ENCODE measurements at places on chromosomes 5 and 9.

DNA sequence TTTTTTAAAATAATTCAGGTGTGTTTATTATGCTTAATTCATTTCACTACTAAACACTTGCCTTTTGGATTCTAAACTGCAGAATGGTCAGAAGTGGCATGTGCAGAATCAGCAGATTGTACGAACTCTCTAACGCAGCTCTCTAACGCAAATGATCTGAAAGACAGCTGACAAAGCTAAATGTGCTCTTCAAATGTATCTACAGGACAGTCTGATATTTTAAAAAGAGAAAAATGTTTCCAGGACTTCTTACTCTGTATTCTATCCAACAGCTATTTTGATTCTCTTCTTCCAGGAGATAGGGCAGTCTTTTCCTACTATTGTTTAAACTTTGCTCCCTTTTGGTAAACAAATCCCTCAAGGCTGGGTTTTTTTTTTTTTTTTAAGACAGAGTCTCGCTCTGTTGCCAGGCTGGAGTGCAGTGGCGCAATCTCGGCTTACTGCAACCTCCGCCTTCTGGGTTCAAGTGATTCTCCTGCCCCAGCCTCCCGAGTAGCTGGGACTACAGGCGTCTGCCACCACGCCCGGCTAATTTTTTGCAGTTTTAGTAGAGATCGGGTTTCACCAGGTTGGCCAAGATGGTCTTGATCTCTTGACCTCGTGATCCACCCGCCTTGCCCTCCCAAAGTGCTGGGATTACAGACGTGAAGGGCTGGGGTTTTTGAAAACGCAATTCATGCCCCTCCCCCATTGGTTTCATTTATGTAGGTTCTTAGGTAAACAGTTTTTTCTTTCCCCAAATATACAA, 1.2 kb downstream of the NMRK1 start:
- DNase-seq, result no peak

- DNase-seq, result no peak
These were observed 27.5 kb downstream of the B4GALT1 start for GRCh38 chr9:33139421-33140228.

- no peak for DNase-seq
These were observed 79.3 kb downstream of the CACNA1B start for GRCh38 chr9:137956688-137957385.

- DNase-seq, result peak; percentile 63
These were observed 8.8 kb downstream of the FAM200C start for GRCh38 chr5:160390787-160391696.

GRCh38 chr5:126445502-126446174, 22.4 kb downstream of the GRAMD2B start:
- DNase-seq, result no peak

- DNase-seq, result no peak
These were observed 66.5 kb upstream of the TLX3 start for GRCh38 chr5:171242521-171242920.

- no peak for DNase-seq
These were observed 413.1 kb downstream of the KCTD16 start for GRCh38 chr5:144583541-144584449.

DNA sequence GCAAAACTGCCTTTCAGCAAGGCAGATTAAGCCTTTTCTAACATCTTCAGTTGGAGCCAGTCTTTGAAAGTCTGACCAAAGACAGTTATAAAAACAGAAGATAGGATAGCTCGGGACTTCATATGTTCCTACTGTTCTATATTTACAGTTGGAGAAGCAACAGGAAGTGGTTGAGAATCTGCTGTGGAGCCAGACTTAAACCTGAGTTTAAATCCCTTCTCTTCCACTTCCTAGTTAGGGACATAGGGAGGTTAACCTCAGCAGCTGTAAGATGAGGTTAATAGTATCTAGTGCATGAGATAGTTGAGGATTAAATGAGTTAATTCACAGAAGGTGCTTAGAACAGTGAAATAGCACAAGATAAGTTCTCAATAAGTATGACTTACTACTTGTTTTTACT, 84.5 kb upstream of the FREM1 start:
- no peak for DNase-seq

DNA sequence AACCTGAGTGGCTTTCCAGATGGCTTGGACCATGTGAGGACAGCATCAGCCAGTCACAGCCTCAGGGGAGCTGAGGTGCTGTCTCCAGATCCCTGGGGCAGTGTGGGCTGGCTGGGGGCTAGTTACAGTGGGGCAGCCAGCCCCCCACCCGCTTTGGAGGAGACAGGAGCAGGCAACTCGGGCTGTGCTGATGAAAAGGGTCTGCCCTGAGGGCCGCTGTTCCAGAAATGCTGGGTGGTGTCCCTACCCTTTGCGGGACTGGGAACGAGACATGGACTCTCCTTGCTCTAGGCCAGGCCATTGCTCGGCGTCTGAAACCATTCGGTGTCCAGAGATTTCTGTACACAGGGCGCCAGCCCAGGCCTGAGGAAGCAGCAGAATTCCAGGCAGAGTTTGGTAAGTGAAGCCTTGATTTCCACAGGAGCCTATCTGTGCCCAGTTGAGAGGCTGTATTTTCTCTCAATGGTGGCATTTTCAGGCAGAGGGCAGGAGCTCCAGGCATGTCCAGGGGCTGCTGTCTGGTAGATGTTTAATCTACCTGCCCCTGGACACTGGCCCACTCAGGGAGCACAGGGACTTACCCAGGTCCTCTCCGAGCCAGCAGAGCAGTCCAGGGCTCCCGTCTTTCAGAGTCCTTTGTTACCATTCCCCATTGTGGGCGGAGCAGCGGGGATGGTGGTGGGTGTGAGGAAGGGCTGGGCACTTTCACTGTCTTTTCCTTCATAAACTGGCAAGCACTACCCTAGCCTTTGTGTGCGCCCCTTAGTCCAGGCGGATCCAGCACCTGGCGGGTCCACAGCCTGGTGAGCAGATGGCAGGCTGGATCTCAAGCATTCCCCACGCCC, 7.2 kb downstream of the GRHPR start:
- DNase-seq, result no peak

GRCh38 chr9:35115680-35116538, at the start of gene ATOSB:
ATOSB (minus strand) TSS chr9:35115862; CDS start chr9:35108274, 7,588 bp downstream.
- peak; percentile 98 for DNase-seq

DNA sequence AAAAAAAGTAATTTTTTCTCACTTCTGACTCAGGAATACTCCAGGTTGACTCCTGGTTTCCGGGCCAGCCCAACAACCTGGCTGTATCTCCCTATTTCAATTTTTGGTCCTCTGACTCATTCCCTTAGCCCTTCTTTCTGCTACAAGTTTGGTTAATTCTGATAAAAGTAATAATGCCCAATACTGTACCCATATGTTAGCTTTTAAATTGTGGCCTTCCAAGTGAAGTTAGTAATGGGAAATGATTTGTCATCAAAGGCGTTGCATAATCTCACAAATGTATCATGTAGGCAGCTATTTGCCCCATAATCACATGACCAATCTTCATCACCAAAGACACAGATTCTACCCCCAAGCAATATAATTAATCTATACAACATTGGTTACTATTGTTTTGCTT, 31.1 kb upstream of the BNC2 start:
- DNase-seq, result no peak

- DNase-seq, result no peak
These were observed 399.6 kb downstream of the MED10 start for GRCh38 chr5:5978501-5979376.

DNA sequence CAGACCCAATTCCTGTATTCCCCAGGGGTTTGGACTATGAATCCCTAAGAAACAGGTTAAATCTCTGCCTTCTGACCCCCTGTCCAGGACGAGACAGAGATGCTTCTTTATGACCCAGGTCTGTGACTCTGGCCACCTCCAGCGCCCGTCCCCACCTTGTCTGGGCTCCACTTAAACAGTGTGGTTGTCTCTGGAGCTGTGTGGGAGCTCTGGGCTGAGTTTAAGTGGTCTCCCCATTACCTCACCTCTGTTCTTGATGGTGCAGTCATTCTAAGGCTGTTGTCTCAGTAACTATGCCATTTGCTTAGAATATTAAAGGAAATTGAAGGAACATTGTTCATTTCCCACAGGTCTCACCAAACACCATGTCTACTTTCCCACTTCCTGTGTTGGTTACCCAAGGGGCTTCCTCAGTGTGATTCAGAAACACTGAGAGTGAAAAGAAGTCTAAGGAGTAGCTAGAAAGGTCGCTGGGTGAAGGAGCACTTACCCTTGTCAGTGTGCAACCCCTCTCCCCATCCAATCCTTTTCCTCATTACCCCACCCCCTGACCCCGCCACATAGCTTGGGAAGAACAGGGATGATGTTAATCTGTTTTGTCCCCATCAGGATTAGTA, 127.8 kb upstream of the CKMT2 start:
- no peak for DNase-seq

DNA sequence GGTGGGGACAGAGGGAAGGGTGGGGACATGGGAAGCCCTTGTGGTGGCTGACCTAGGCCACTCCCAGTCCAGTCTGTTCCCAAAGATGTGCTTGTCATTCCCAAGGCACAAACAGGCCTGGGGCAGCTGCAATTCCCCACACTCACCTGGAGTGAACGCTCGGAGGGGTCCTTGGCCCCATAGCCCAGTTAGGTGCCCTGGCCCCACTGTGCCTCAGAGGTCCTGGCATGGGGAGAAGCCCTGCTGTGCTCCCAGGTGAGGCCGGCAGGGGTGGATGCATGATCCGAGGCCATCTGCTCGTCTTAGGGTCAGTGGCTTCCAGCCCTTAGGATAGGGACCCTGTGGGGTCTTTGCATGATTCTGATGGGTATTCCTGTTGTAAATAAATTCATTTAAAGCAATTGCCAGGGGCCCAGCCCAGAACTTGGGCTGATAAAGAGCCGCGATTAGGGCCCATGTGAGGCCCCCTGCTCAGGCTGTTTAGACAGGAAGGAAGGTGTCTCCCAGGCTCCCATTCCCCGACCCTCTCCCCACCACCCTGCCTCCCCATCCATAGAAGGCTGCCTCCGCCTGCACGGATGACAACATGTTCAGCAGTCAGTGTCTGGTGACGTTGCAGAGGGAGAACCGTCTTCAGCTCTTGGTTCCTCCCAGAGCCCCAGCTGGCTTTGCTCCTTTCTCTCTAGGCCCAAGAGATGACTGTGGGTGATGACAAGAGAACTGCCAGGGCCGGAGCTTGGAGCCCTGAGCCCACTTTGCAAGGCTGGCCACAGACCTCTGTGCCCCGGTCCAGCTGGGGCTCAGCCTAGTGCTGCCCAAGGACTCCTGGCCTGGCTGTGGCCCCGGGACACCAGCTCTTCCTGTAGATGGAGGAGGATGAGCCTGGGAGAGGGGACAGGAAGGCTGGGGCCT, 28.4 kb upstream of the IRX4 start:
- DNase-seq, result no peak

- DNase-seq, result no peak
These were observed 421.6 kb upstream of the SGCD start for GRCh38 chr5:155905364-155905763.

- DNase-seq, result no peak
These were observed 1434.7 kb upstream of the WWC1 start for GRCh38 chr5:166856791-166857190.

GRCh38 chr5:161078793-161079192, 226.8 kb upstream of the ATP10B start:
- no peak for DNase-seq

GRCh38 chr5:161799316-161799715, 48.6 kb upstream of the GABRA1 start:
- no peak for DNase-seq

DNA sequence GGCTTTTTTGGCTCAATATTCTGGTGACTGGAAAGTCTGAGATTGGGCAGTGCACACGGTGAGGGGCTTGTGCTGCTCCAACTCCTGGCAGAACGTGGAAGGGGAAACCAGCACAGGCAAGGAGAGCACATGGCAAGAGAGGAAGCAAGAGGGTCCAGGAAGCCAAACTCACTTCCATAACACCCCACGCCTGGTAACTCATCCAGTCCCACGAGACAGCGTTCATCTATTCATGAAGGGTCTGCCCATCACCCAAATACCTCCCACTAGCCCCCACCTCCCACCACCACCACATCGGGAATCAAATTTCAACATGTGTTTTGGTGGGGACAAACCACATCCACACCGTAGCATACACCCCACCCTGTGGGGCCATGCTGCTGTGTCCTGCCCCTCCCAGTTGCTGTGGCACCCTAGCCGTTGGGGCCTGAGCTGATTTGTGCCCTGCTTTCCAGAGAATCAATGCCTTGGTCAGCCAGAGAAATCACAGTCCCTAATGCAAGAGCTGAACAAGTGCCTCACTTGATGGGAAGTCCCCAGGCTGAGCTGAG, 27.3 kb downstream of the PROP1 start:
- DNase-seq, result no peak

GRCh38 chr9:3793363-3793762, 267.6 kb upstream of the RFX3 start:
- DNase-seq, result no peak

DNA sequence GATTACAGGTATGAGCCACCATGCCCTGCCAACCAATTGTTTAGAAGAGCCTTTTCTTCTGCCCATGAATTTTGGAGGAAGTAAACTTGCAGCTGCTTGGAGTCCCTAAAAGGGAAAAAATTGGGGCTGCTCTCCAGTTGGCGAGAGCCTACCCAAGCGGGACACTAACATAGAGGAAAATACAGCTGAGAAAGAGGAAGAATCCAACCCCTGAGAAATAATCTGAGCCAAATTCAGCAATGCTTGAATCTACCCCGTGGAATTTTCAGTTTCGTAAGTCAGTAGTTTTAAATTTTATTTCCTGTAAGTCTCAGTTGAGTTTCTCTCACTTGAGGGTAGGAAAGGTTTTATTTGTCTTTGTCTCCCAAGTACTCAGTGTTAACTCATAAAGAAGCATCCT, 30.4 kb upstream of the UBTD2 start:
- no peak for DNase-seq

DNA sequence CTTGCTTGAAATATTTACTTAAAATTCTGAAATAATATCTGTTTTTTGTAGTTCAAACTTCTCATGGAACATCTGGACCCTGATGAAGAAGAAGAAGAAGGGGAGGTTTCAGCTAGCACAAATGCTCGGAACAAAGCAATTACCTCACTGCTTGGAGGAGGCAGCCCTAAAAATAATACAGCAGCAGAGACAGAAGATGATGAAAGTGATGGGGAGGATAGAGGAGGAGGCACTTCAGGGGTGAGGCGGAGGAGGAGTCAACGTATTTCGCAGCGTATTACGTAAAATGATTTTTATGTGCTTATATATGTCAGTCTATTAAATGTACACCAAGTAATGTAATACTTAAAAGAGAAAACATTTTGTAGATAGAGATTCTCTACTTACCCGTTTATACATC, 185.4 kb downstream of the CPLANE1 start:
- DNase-seq, result no peak

DNA sequence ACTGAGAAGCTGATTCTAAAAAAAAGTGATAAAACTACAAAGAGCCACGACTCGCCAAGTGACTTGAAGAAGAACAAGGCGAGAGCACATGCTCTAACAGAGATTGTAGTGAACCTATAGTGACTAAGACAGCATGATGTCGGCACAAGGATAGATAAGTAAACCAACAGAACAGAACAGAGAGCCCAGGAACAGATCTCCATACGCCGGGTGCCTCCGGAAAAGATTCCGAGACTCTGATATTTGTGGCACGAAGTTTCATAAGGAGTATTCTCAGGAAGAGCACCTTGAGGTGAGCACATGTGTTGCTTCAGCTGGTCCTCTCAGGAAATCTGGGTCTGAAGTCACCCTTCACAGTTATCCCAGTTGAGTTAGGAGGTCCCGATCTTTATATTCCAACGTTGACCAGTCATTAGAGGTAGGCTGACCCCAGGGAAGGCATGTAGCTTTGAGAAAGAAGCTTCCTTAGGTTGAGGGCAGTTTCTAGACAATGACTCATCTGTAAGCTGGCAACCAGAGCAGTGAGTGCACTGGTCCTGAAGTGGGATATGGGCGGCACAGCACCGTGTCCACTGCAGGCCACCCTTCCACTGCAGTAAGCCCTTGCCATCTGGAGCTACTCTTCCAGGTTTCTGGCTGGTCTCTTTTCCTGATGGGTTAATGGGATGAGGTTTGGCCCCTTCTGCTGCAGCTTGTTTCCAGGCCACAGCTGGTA, 13.6 kb upstream of the CLK4 start:
- no peak for DNase-seq

GRCh38 chr5:963310-963672, 45.3 kb upstream of the NKD2 start:
- no peak for DNase-seq
